Posterior vena cava (tissue), 2 donors: ENCODE measurements at places on chromosomes 6 and 20. TPM values are rescaled to one million over a fixed set of nuclear protein-coding genes. Genes with fewer than 3 reads are reported as not detected.

DNA sequence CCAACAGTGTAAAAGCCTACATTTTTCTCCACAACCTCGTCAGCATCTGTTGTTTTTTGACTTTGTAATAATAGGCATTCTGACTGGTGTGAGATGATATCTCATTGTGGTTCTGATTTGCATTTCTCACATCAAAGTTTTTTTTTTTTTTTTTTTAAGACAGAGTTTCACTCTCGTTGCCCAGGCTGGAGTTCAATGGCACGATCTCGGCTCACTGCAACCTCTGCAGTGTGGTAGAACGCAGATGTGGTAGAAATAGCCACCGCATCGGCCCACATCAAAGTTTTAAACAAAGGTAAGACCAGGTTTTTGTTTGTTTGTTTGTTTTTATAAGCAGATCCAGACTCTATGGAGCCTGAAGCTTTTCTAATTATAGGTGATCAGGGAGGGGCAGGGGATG lies 12.7 kb upstream of the PPP1R3G start:
- no peak for DNase-seq

DNA sequence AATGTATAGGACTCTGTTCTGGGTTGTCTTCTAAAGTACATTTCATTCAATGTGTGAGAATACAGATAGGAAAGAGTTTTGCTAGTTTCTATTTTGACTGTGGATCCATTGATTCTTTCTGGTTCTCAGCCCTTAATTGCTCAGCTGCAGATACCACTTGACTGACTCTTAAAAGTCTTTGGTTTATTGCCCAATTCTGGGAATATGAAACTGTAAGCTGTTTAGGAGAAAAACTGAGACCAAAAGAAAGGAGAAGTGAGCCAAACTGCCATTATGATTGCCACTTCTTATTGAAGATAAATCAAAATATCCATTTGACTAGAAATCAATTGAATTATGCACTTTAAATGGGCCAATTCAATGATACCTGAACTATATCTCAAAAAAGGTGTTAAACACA lies 211.4 kb downstream of the ESR1 start:
- no peak for DNase-seq

DNA sequence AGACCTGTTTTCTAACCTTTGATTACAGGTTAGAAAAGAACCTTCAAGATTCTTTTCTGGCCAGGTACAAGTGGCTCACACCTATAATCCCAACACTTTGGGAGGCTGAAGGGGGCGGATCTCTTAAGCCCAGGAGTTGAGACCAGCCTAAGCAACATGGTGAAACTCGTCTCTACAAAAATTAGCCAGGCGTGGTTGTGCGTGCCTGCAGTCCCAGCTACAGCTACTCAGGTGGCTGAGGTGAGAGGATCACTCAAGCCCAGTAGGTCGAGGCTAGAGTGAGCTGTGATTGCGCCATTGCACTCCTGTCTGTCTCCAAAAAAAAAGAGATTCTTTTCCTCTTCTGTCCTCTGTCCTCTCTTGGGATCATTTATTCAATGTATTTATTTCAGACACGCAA lies 14.5 kb downstream of the PPIL1 start:
- no peak for DNase-seq

CGA gene
- total RNA-seq, result not detected

GRCh38 chr20:49267327-49267726 lies 10.5 kb downstream of the ZNFX1 start:
- DNase-seq, result no peak

COL19A1 gene
- 0.14 TPM for total RNA-seq

DNA sequence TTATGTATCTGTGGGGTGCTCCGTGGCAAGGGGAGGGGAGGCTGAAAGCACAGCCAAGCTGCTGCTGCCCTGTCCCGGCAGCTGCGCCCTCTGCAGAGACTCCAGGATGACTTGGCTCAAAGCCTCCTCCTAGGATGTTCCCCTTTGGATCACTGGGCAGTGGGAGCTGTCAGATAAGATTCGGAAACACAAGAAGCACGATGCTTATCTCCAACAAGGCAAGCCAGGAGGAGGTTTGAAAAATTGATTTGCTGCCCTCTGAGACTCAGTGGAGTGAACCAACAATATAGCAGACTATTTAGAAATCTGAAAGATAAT lies 776.4 kb downstream of the C6orf118 start:
- no peak for DNase-seq

PPP1R3G gene
- 4.2 TPM for total RNA-seq
